ENCODE measurements at places on chromosomes 6 and 20.

GRCh38 chr6:113595911-113596376 is 261.2 kb upstream of the MARCKS start:
- peak overlapping the region; percentile 76 for H3K27ac ChIP-seq
- H3K36me3 ChIP-seq, result no peaks in the 10 kb centered on the region
- no peak for DNase-seq
- no peaks in the 10 kb centered on the region for H3K27me3 ChIP-seq
- H3K4me1 ChIP-seq, result peaks cover 31% of the 10 kb centered on the region

DNA sequence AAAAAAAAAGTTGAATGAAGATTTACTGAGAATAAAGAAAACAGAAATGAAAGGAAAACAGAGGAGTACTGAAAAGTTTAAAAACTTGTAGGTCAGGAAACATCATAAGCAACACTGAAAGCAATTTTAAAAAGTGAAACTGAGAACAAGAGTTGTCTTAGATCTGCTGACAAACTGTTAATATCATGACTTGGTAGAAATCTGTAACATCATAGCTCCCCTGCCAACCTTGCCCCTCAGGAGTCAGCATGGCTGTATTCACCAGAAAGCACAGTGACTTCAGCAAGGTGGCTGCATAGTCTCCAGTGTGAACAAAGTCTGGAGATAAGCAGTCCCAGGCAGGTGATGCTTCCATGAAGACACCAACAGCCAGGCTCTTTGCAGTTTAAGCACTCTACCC is 5.3 kb downstream of the NAA20 start:
- H3K4me1 ChIP-seq, result peaks cover 49% of the 10 kb centered on the region
- H3K4me3 ChIP-seq, result no peak overlapping the region
- H3K36me3 ChIP-seq, result peaks cover 33% of the 10 kb centered on the region
- no peak overlapping the region for H3K27ac ChIP-seq
- H3K27me3 ChIP-seq, result no peaks in the 10 kb centered on the region

DNA sequence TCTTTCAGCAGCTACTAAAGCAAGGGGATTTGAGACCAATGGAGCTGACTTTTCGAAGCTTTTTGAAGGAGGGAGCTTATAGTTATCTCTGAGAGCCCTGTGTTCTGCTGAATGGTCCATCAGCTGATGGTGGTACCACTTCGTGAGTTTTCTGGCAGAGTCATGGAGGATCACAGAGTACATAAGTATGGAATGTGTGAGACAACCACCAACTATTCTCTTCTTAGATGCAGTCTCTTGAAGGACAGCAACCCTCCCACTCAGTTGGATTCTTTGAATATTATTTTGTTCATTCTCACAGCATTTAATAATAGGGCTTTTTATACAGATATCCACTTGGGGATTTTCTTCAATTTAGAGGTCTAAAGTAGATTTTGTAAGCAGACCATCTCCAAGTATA is 75.3 kb downstream of the ELOVL2 start:
- no peak overlapping the region for H3K4me3 ChIP-seq
- H3K27me3 ChIP-seq, result no peaks in the 10 kb centered on the region
- no peaks in the 10 kb centered on the region for H3K4me1 ChIP-seq
- H3K27ac ChIP-seq, result no peak overlapping the region
- no peak for DNase-seq

GRCh38 chr20:26163890-26164289 is 467.2 kb upstream of the ZNF337 start:
- no peaks in the 10 kb centered on the region for H3K36me3 ChIP-seq
- H3K4me3 ChIP-seq, result no peak overlapping the region
- no peak overlapping the region for H3K27ac ChIP-seq
- peaks cover 8% of the 10 kb centered on the region for H3K27me3 ChIP-seq

DNA sequence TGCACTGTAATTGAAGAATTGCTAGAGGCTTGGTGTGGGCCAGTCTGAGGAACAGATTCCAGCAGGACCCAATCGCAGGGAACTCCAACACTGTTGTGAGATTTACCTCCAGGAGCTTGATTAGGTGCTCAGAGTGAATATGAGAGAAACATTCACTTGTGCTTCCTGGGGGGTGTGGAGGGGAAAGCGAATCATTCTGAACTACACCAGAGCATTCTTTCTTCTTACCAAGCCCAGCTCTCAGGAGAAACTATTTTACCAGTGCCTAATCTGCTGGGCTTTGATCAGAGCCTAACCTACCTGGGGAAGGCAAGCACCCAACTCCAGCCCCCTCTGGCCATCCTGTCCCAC is 7.4 kb upstream of the SIRPB1 start:
- H3K36me3 ChIP-seq, result no peaks in the 10 kb centered on the region
- DNase-seq, result no peak
- H3K4me3 ChIP-seq, result no peak overlapping the region
- peaks cover 59% of the 10 kb centered on the region for H3K27me3 ChIP-seq
- H3K27ac ChIP-seq, result no peak overlapping the region

DNA sequence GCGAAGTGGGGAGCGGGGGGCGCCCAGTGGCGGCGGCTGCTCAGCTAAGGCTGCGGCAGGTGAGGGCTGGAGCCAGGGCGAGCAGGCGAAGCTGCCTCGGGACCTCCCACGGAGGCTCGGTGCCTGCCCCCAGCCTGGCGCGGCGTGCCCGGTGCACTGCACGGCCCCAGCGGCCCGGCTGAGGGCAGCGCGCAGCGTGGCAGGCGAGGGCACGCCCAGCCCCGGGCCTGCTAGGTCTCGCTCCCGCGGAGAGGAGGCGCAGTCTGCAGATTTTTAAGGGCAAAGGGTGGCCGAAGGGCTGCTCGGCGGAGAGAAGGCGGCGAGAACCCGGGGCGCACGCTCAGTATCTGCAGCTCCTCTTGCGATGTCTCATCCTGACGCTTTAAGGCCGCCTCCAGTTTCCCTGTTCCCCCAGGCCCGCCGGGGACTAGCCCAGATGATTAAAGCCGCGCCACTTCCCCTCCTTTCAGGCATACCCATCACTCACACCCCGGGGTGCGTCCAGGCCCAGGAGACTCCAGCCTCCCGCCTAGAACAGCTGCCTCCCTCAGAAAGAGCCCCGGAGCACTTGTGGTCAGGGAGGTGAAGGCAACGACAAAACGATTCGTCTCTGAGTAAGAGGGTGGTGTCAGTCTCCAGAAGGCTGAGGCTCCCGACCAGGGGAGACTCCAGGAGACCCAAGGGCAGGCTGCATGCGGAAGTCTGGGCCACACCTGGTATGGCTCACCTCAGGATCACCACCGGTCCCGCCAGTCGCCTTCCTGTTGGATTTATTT is at the start of gene FERMT1:
FERMT1 (minus strand) TSS at position 158 of the 776 bp plus-strand sequence. CDS start 3,476 bp downstream, outside the sequence.
- peaks cover 19% of the 10 kb centered on the region for H3K4me1 ChIP-seq
- H3K27ac ChIP-seq, result peak within 1 kb of the TSS; percentile 48
- peak within 1 kb of the TSS; percentile 63 for H3K4me3 ChIP-seq
- peaks cover 22% of the 10 kb centered on the region for H3K27me3 ChIP-seq

GRCh38 chr6:45772051-45772450 is 243.6 kb downstream of the CLIC5 start:
- no peak for DNase-seq
- H3K36me3 ChIP-seq, result no peaks in the 10 kb centered on the region
- H3K4me3 ChIP-seq, result no peak overlapping the region
- no peak overlapping the region for H3K27ac ChIP-seq
- H3K27me3 ChIP-seq, result peaks cover 13% of the 10 kb centered on the region
- H3K4me1 ChIP-seq, result no peaks in the 10 kb centered on the region

- peaks cover 12% of the 10 kb centered on the region for H3K4me1 ChIP-seq
- no peak overlapping the region for H3K4me3 ChIP-seq
- peaks cover 51% of the 10 kb centered on the region for H3K27me3 ChIP-seq
- H3K36me3 ChIP-seq, result no peaks in the 10 kb centered on the region
These were observed 90.8 kb downstream of the THBS2 start for GRCh38 chr6:169162752-169163407.

GRCh38 chr6:139595183-139595582 is 220.7 kb upstream of the CITED2 start:
- DNase-seq, result no peak
- no peaks in the 10 kb centered on the region for H3K36me3 ChIP-seq
- H3K27me3 ChIP-seq, result no peaks in the 10 kb centered on the region
- H3K4me3 ChIP-seq, result no peak overlapping the region
- H3K4me1 ChIP-seq, result peaks cover 42% of the 10 kb centered on the region

GRCh38 chr20:5033566-5033965 is 32.3 kb upstream of the SLC23A2 start:
- peaks cover 22% of the 10 kb centered on the region for H3K27me3 ChIP-seq
- no peaks in the 10 kb centered on the region for H3K36me3 ChIP-seq
- H3K4me1 ChIP-seq, result no peaks in the 10 kb centered on the region
- no peak for DNase-seq
- H3K4me3 ChIP-seq, result no peak overlapping the region

DNA sequence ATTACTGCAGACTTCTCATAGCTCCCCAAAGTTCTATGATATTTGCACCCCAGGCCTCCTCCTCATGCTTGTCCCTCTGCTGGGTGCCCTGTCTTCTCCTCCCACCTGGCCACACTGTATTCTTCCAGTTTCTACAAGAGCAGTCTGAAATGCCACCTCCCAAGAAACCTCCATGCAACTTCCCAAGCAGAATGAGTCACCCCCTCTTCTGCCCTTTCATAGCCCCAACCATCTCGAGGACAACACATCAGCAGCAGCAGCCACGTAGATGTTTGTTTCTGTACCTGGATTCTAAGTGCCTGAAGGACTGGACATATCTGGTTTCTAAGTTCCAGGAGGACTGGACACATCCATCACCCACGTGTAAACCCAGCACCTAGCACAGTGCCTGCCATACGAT is 6.6 kb upstream of the ULBP2 start:
- DNase-seq, result no peak
- H3K4me3 ChIP-seq, result no peak overlapping the region
- no peaks in the 10 kb centered on the region for H3K36me3 ChIP-seq
- peaks cover 98% of the 10 kb centered on the region for H3K27me3 ChIP-seq

GRCh38 chr6:97909380-97909779 is 626.4 kb upstream of the MMS22L start:
- H3K4me1 ChIP-seq, result no peaks in the 10 kb centered on the region
- no peak for DNase-seq
- no peak overlapping the region for H3K27ac ChIP-seq
- H3K36me3 ChIP-seq, result no peaks in the 10 kb centered on the region

GRCh38 chr6:136739501-136739900 is 52.8 kb downstream of the MAP3K5 start:
- no peaks in the 10 kb centered on the region for H3K36me3 ChIP-seq
- peaks cover 75% of the 10 kb centered on the region for H3K4me1 ChIP-seq
- H3K4me3 ChIP-seq, result no peak overlapping the region
- H3K27me3 ChIP-seq, result no peaks in the 10 kb centered on the region
- DNase-seq, result no peak
- H3K27ac ChIP-seq, result peak overlapping the region; percentile 76

GRCh38 chr6:39772559-39773273 is 19.5 kb upstream of the DAAM2 start:
- no peaks in the 10 kb centered on the region for H3K36me3 ChIP-seq
- H3K4me3 ChIP-seq, result no peak overlapping the region
- no peaks in the 10 kb centered on the region for H3K27me3 ChIP-seq
- H3K27ac ChIP-seq, result no peak overlapping the region

GRCh38 chr6:7912736-7913517 is 2.3 kb upstream of the TXNDC5 start:
- no peak overlapping the region for H3K4me3 ChIP-seq
- H3K27me3 ChIP-seq, result no peaks in the 10 kb centered on the region
- no peaks in the 10 kb centered on the region for H3K36me3 ChIP-seq
- DNase-seq, result no peak
- peaks cover 31% of the 10 kb centered on the region for H3K4me1 ChIP-seq

GRCh38 chr6:146948790-146949342 is 255.4 kb upstream of the STXBP5 start:
- H3K27me3 ChIP-seq, result no peaks in the 10 kb centered on the region
- DNase-seq, result no peak
- H3K27ac ChIP-seq, result no peak overlapping the region
- H3K36me3 ChIP-seq, result no peaks in the 10 kb centered on the region
- H3K4me1 ChIP-seq, result no peaks in the 10 kb centered on the region

- no peaks in the 10 kb centered on the region for H3K36me3 ChIP-seq
- peaks cover 8% of the 10 kb centered on the region for H3K4me1 ChIP-seq
- no peaks in the 10 kb centered on the region for H3K27me3 ChIP-seq
These were observed 165.7 kb upstream of the RREB1 start for GRCh38 chr6:6942091-6942490.

GRCh38 chr6:50120300-50120699 is 70.6 kb upstream of the DEFB112 start:
- peaks cover 9% of the 10 kb centered on the region for H3K27me3 ChIP-seq
- no peaks in the 10 kb centered on the region for H3K4me1 ChIP-seq
- H3K36me3 ChIP-seq, result no peaks in the 10 kb centered on the region
- no peak overlapping the region for H3K4me3 ChIP-seq

DNA sequence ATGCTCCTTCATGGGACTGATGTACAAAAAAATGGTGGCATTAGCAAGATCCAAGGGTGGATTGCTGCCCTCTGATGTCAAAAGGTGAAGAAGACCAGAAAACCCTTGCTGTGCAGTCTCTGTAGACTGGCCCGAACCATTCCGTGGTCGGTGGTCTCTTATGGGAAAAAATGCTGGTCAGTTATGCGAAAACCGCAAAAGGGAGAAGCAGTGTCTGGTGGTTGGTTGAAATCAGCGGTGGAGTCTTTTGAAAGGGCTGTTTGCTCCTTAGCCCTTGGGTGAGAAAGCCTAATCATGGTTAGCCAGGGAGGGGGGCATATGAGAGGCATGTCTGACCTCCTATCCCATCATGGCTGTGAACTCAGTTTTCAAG is 108.1 kb downstream of the DTNBP1 start:
- H3K36me3 ChIP-seq, result no peaks in the 10 kb centered on the region
- no peak for DNase-seq
- H3K27me3 ChIP-seq, result no peaks in the 10 kb centered on the region
- no peak overlapping the region for H3K4me3 ChIP-seq
- peaks cover 45% of the 10 kb centered on the region for H3K4me1 ChIP-seq
- no peak overlapping the region for H3K27ac ChIP-seq

GRCh38 chr6:158571826-158572652 is 12.1 kb downstream of the TMEM181 start:
- no peak overlapping the region for H3K27ac ChIP-seq
- no peak overlapping the region for H3K4me3 ChIP-seq
- H3K4me1 ChIP-seq, result peaks cover 5% of the 10 kb centered on the region
- no peak for DNase-seq
- no peaks in the 10 kb centered on the region for H3K36me3 ChIP-seq
- no peaks in the 10 kb centered on the region for H3K27me3 ChIP-seq

GRCh38 chr6:134774201-134774638 is 175.7 kb downstream of the ALDH8A1 start:
- no peak overlapping the region for H3K27ac ChIP-seq
- no peaks in the 10 kb centered on the region for H3K36me3 ChIP-seq
- H3K4me1 ChIP-seq, result no peaks in the 10 kb centered on the region
- no peak overlapping the region for H3K4me3 ChIP-seq
- no peaks in the 10 kb centered on the region for H3K27me3 ChIP-seq

DNA sequence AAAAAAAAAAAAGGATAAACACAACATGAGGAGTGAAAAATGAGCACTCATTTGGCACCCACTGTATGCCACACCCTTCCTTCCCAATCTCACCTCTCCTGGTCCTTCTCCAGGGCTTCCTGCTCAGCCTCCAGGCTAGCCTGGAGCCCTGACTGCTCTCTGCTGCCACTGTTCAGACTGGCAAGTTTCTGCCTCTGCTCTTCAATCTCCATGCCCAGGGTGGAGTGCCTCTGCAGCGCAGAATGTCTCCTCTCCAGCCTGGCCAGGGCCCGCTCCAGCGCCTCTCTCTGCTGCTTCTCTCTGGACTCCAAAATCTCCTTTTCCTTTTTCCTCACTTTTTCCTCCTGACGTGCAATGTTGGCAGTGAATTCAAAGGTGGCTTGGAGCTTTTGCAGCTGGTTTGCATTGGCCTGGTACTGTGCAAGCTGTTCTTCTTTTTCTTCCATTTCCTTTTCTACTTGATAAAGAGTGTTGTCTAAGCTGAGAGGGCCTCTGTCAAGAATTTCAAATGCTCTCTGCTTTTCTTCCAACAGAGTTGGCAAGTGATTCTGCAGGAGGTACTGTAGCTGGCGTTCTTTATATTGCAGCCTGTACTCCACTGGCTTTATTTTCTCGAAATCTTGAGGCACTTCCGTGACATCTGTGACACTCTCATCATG is 194.4 kb downstream of the KIF16B start:
- H3K36me3 ChIP-seq, result peaks cover 61% of the 10 kb centered on the region
- no peak overlapping the region for H3K4me3 ChIP-seq
- no peaks in the 10 kb centered on the region for H3K4me1 ChIP-seq
- H3K27me3 ChIP-seq, result no peaks in the 10 kb centered on the region
- H3K27ac ChIP-seq, result no peak overlapping the region
